Upper lobe of right lung (tissue), 1 donor: ENCODE measurements at places on chromosomes 6 and 20. TPM values are rescaled to one million over a fixed set of nuclear protein-coding genes. Genes with fewer than 3 reads are reported as not detected.

DNA sequence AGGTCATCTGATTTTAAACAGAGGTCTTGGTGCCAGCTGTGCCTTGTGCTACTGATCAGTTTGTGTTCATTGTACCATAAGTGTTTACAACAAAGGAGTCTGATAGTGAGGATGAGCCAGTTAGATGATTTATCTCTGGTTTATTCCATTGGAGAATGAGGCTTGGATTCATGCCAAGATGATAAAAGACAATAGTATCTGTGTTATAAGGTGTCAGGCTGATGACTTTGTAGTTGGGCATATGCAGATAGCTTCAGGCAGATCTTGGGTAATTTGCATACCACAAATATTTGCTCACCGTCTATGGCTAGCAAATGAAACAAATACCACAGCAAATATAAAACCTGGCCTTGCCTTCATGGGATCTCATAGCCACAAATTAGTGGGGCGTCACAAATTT lies 43.3 kb upstream of the PHACTR2 start:
- no peak for DNase-seq

Gene INSM1
- total RNA-seq = not detected

Gene SYCP2
- total RNA-seq = 1.9 TPM

Gene LYRM4
- 20.4 TPM for total RNA-seq

GRCh38 chr20:41049451-41049850 lies 20.8 kb downstream of the TOP1 start:
- no peak for DNase-seq

GRCh38 chr6:150212778-150213177 lies 69.9 kb downstream of the PPP1R14C start:
- no peak for DNase-seq

GRCh38 chr6:34114695-34115402 lies 31.0 kb downstream of the GRM4 start:
- no peak for DNase-seq

- no peak for DNase-seq
Observed at GRCh38 chr20:38782275-38782674, 23.2 kb upstream of the PPP1R16B start.

Gene TUBB1
- total RNA-seq = 3.0 TPM

DNA sequence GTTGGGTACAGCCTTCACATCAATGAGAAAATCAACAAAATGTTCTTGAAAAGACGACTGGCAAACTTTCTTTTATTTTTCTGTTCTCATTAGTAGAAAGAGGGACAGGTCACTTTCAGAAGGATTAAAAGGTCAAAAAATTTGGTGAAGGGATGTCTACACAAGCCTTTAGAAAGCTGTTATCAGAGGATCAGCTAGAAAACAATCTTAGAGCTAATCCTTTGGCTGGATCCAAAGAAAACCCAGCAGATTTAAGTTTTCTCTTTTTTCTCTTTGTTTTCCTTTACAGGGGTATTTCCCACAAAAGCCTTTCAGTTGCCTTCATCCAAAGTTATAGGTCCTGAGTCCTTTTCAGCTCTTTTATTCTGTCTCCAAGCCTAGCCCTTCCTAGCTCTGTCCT lies 57.3 kb upstream of the EDN1 start:
- no peak for DNase-seq

- no peak for DNase-seq
Observed at GRCh38 chr6:30055513-30055912, 5.6 kb upstream of the POLR1H start.

- no peak for DNase-seq
Observed at GRCh38 chr20:15857173-15857784, 716.0 kb downstream of the KIF16B start.

DNA sequence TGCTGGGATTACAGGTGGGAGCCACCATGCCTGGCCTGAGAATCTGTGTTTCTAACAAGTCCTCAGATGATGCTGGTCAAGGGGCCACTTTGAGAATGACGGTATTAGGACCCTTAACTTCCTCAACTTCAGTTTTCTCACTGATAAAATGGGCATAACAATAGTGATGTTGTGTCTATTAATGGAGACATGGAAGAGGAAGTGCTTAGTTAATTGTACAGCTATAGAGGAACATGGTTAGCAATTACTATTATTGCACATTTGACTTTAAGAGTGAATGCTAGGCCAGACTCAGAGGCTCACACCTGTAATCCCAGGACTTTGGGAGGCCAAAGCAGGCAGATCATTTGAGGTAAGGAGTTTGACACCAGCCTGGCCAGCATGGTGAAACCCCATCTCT lies 12.7 kb downstream of the DPPA5 start:
- DNase-seq = no peak

Gene SLC17A3
- not detected for total RNA-seq

DNA sequence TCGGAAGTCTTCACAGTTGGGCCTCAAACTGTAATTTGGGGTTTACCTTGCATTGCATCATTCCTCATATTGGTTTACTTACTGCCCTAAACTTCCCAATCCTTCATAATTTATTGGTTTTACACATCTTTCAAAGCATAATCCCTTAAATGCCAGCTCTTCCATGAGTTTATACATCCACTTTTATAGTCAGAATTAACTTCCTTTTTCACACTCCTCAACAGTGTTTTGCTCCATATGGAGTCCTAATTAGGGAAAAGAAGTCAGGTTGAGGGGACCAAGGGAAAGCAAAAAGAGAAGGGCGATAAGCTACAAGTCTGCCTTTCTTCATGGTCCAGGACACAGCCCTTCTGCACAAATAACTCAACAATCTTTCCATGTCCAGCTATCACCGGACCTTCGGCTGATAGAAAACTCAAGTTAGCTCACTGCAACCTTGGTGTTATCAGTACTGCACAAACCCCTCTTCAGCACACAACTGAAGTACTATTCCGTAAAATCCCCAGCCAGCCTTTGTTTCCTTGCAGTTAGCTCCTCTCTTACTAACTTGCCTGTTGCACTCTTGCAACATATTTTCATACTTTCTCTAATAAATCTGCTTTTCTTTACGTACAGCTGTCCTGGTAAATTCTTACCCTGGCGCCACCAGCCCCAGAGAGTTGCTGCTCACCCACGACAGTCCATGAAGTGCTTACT lies 2.0 kb downstream of the EEF1E1 start:
- DNase-seq = no peak

DNA sequence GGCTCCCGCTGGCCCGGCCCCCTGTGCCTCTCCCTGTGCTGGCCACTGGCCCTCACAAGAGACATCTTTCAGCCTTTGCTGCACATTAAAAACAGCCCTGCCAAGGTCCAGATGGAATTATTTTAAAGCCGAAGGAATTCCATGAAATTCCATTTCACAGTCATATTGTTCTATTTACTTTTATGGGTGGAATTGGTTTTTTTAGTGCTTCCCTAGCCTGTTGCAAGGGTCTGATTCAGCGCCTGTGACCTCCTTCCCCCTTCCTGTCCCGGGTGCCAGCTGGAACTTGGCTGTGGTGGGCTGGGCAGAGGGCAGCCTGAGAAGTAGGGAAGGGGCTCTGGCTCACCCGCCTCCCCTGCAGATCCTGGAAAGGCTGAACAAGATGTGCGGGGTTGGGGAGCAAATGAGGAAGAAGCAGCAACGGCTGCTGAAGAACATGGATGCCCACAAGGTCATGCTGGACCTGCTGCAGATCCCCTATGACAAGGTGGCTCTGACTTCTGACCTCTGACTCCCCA lies 34.3 kb downstream of the UQCC2 start:
- no peak for DNase-seq

Gene COQ3
- 3.9 TPM for total RNA-seq

DNA sequence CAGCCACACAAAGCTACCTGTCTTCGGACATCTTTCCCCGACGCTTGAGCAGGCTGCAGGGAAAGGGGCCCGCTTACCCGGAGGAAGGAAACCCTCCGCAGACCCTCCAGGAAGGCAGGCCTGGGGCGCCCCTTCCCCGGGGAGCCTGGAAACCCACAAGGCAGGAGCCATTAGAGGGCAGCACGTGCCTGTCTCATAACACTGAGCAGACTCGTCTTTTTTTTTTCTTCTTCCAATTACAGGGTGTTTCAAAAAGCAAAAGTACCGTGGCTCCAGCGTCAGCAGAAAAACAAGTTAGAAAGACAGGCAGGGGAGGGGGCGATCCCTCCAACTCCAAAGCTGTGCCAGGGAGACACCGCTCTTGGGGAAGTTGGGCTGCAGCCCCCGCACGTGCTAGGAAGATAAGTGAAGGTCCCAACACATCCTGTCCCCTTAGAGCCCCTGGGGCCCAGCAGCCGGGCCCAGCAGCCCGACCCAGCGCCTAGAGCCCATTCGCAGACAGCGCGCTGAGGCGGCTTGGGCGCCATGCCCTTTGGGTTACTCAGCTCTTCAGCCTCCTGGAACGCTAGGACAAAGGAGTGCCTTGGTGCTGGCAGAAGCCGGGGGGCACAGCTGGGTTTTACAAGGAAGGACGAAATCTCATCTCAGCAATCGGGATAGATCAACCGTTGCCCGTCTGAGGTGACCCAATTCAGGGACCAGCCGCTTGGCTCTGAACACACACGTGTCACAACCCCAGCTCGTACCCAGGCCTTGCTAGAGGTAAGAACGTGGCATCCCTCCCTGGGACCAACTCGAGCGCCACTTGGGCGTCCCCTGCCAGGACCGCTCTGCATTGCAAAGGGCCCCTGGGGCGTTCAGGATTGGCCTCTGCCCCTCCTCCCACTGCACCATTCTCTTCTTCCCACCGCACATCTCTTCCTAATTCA lies 136.3 kb downstream of the LY86 start:
- DNase-seq = peak; percentile 85

GRCh38 chr6:57267586-57268293 lies 45.6 kb upstream of the RAB23 start:
- no peak for DNase-seq

GRCh38 chr6:6730831-6731230 lies 142.3 kb downstream of the LY86 start:
- no peak for DNase-seq

GRCh38 chr6:130134582-130134981 lies 88.2 kb downstream of the SAMD3 start:
- DNase-seq = no peak

Gene ASIP
- total RNA-seq = not detected

Gene FAM217A
- not detected for total RNA-seq
